RWPE2 (cell line): ENCODE measurements at places on chromosomes 5 and 9.
A peak's percentile ranks its signal among the peaks of the same experiment; 100 is the strongest.

GRCh38 chr9:1007312-1007711, 30.9 kb downstream of the DMRT3 start:
- H3K4me3 ChIP-seq, result no peak overlapping the region
- H3K36me3 ChIP-seq, result no peaks in the 10 kb centered on the region
- H3K27ac ChIP-seq, result no peak overlapping the region
- DNase-seq, result no peak
- H3K4me1 ChIP-seq, result peaks cover 6% of the 10 kb centered on the region

GRCh38 chr5:134817006-134817405, 28.8 kb upstream of the C5orf24 start:
- H3K4me3 ChIP-seq, result no peak overlapping the region
- H3K27me3 ChIP-seq, result no peaks in the 10 kb centered on the region
- H3K36me3 ChIP-seq, result peaks cover 90% of the 10 kb centered on the region
- no peaks in the 10 kb centered on the region for H3K4me1 ChIP-seq
- H3K27ac ChIP-seq, result no peak overlapping the region
- no peak for DNase-seq

DNA sequence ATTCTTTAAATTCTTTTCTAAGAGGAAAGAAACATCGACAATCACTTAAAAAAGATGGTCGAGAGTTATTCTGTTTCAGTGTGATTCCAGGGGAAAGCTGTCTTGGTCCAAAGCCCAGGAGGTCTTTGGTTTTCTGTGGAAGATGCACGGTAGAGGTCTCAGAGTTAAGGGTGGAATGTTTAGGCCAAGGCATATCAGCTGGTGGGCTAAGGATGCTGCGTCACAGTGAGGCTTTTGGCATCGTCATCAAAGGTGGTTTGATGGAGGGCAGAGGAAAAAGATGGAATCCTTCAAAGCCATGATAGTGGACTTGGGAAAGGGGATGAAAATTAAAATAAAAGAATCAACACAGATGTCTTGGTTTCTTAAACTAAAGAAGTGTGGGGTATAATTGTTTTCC, 137.3 kb upstream of the ANKH start:
- H3K4me1 ChIP-seq, result peaks cover 25% of the 10 kb centered on the region
- H3K36me3 ChIP-seq, result no peaks in the 10 kb centered on the region
- no peak for DNase-seq
- H3K4me3 ChIP-seq, result no peak overlapping the region

DNA sequence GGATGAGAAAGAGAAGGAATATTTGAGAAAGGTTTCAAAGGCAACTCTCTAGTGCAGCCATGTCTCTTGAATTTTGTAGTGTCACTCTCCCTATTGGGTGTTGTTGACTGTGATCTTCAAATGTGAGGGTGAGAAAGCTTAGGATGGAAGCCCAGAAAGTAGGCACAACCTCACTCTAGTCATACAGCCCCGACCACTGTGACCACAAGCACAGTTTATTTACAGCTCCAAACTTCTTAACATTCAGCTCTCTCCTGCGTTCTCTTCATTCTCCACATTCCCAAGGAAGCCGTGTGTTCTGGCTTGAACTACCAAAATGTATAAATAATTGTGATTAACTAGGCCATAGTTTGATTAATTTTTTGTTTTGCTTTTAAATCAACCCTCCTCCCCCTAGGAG, 542.9 kb downstream of the LRRC70 start:
- H3K27ac ChIP-seq, result no peak overlapping the region
- no peaks in the 10 kb centered on the region for H3K27me3 ChIP-seq
- no peaks in the 10 kb centered on the region for H3K4me1 ChIP-seq
- no peaks in the 10 kb centered on the region for H3K36me3 ChIP-seq

- H3K36me3 ChIP-seq, result peaks cover 21% of the 10 kb centered on the region
- H3K4me1 ChIP-seq, result peaks cover 12% of the 10 kb centered on the region
- peak overlapping the region; percentile 67 for H3K4me3 ChIP-seq
- DNase-seq, result peak; percentile 76
- no peaks in the 10 kb centered on the region for H3K27me3 ChIP-seq
Observed at GRCh38 chr5:181203777-181204112, 1.3 kb downstream of the TRIM7 start.
